ENCODE measurements at places on chromosomes 2 and 18. TPM values are rescaled to one million over a fixed set of nuclear protein-coding genes. Genes with fewer than 3 reads are reported as not detected.

- no peak for DNase-seq
Measured at GRCh38 chr18:49529596-49529995, 32.3 kb upstream of the LIPG start.

GRCh38 chr2:85063981-85064599 lies 69.1 kb upstream of the TCF7L1 start:
- DNase-seq, result no peak

Gene BCL11A
- 0.30 TPM for total RNA-seq

Gene NT5DC4
- not detected for total RNA-seq

Gene HOXD12
- total RNA-seq, result not detected
